ENCODE measurements at places on chromosomes 16 and 17.

- no peak for DNase-seq
These were observed 16.5 kb downstream of the CD300LB start for GRCh38 chr17:74514632-74515334.

- DNase-seq: no peak
These were observed 48.7 kb downstream of the MRPS23 start for GRCh38 chr17:57801044-57801711.

DNA sequence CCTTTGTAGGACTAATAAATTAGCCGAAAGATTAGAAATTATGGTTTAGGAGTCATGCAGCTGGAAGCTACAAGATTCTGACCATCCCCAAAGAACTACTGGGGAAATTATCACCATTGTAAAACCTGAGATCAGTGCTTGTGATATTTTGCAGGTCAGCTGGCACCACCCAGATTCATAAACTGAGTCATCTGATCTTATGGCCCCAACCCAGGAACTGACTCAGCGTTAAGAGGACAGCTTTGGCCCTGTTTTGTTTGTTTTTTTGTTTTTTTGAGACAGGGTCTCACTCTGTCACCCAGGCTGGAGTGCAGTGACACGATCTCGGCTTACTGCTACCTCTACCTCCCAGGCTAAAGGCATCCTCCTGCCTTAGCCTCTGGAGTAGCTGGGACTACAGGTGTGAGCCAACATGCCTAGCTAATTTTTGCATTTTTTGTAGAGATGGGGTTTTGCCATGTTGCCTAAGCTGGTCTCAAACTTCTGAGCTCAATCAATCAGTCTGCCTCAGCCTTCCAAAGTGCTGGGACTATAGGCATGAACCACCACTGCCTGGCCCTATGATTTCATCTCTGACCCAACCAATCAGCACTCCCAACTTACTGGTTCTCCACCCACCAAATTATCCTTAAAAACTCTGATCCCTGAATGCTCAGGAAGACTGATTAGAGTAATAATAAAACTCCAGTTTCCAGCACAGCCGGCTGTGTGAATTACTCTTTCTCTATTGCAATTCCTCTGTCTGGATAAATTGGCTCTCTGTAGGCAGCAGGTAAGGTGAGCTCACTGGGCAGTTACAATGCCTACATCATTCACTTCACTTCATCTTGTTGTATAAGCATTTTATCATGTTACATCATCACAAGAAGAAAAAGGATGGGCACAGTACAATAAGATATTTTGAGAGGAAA lies 79.4 kb upstream of the KSR1 start:
- no peak for DNase-seq

GRCh38 chr17:58284613-58285421 lies 4.1 kb upstream of the MPO start:
- no peak for DNase-seq

GRCh38 chr17:45224671-45225050 lies 3.0 kb downstream of the FMNL1 start:
- no peak for DNase-seq

GRCh38 chr17:69424287-69425041 lies 10.0 kb downstream of the MAP2K6 start:
- DNase-seq: no peak

DNA sequence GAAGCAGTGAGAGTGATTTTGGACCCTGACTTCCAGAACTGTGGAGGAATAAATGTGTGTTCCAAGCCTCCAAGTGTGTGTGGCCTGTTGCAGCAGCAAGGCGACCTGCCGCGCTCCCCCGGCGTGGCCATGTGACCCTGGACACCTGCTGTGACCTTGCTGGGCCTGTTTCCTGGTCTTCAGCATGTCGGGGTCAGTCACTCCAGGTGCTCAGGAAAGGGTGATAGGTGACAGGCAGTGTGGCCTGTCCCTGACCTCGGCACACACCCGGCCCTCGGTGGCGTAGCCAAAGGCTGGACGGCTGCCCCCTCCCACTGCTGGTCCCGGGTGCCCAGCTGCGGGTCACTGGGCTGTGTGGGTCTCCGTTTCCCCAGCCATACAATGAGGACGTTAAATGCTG lies 31.8 kb upstream of the ZNF469 start:
- DNase-seq: no peak

DNA sequence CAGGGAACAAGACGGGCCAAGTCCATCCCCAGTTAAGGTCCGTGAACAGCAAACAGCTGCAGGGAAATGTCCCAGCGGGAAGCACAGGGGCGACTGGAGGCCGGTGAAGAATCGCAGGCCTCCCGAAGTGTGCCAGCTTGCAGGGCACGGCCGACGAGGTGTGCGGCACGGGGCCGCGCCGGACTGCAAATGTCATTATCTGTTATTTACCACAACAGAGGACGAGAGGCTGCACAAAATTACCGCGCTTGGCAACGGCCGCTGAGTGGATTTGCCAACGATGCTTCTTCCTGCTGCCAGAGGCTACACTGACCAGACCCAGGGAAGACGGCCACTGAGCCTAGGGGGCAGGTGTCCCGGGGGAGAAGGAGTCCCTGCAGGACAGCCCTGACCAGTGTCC lies 53.1 kb downstream of the RPH3AL start:
- DNase-seq: no peak

DNA sequence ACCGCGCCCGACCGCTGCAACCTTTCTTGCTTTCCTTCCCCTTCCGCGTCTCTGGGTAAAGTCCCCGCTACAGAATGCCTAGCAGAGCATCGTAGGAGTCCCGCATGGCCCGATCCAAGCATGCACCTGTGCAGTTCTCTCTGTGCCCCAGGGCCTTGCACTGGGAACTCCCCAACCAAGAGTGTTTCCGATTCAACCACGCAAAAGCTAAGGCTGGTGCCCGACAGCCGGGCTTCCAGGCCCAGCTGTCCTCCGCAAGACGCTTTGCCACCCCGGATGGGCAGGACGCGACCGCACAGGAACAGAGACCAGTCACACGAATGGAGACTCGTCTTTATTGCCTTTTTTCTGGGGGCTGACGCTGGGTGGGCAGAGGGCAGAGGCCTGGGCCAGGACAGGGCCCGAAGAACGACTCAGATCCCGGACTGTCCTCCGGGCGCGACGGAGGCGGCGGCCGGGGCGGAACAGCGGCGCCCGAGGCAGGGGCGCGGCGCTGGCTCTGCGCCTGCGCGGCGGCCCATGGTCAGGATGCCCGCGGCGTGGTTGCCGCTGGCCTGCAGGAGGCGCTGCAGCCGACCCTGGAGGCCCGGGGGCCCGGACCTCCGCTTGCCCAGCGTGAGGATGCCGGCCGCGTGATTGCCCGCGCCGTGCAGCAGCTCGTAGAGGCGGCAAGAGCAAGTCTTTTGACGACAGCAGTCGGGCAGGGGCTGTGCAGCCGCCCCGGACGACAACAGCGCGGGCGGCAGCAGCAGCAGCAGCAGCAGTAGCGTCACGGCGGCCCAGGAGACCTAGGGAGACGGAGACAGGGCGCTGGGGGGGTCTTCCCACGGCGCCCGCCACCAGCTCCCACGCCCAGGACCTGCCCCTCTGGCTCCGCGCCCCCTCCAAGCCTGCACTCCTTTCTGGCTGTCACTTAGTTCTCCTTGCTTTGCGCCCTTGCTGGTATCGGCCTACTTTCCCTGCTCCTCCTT lies 1.2 kb downstream of the HCRT start:
- no peak for DNase-seq

DNA sequence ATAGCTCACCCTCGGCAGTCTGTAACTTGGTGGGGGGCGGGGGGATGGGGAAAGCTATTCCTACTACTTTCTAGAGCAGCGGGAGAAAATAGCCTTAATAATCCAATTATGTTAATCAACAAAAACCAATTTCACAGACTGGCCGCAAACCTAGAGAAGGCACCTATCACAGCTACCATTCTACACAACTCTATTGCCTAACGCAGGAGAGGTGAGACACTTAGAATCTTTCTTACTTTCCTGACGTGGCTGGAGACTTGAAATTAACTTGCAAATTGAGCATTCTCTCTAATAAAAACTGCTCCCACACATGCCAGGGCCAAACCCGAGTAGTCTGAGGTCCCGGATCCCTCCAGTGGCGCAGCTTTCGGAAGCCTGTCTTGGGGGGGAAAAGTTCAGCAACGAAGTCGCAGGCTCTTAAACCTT lies 794 bp downstream of the SMG6 start:
- DNase-seq: no peak

GRCh38 chr17:62675260-62675659 lies 47.8 kb downstream of the MRC2 start:
- DNase-seq: no peak

GRCh38 chr17:14923981-14924380 lies 341.1 kb downstream of the PMP22 start:
- no peak for DNase-seq

GRCh38 chr17:21512307-21513011 lies 136.3 kb downstream of the KCNJ12 start:
- no peak for DNase-seq

GRCh38 chr17:40075201-40075941 lies 12.6 kb downstream of the THRA start:
- peak; percentile 60 for DNase-seq

- no peak for DNase-seq
These were observed 841 bp downstream of the C16orf89 start for GRCh38 chr16:5064915-5065314.

- no peak for DNase-seq
These were observed 104.3 kb downstream of the N4BP1 start for GRCh38 chr16:48505705-48506104.

DNA sequence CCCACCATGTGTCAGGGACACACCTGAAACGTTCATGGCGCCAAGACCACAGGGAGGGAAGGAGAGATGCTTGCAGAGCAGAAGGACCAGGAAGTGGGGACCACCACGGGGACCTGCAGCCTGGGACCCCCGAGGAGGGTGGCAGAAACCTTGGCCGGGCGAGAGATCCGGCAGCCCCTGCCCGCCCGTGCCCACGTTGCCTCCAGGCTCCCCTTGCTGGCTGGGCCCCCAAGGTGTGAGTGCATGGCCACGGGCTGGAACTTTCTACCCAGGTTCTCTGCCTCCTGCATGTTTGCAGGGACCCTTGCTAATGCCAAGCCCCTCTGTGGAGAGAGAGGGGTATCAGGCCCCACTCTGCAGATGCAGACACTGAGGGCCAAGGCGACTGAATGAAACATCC lies 50.4 kb downstream of the USP22 start:
- DNase-seq: no peak

DNA sequence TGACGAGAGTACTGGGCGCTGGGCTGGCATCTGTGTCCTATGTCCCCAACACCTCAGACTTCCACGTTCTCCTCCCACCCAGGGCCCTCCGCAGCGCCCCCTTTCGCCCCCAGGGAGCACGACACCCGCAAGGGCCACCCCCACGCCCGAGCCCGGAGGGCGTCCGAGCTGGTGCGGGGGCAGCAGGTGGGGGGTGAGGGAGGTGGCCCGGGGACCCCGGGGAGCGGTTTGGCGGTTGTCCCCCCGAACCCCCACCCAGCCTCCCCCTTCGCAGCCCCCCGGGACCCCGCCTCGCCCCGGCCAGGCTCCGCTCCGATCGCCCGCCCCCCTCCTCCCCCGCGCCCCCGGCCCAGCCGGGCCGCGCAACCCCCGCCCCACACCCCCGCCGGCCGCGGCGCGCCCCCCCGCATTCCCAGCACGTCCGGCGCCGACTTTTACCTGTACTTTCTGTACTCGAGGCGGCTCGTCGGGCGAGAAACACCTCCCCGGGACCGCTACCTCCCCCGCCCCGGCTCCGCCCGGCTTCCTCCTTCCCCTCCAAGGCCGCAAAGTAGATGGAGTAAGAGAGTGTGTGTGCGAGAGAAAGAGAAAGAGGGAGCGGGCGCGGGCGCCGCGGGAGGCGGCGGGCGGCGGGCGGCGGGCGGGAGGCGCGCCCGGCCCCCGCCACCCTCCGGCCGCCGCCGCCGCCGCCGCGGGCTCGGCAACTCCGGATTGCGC lies 901 bp downstream of the CDYL2 start:
- no peak for DNase-seq

- no peak for DNase-seq
These were observed 1.1 kb upstream of the FASN start for GRCh38 chr17:82098939-82099763.

GRCh38 chr17:74212209-74212912 lies 1.0 kb upstream of the TTYH2 start:
- no peak for DNase-seq

GRCh38 chr16:1938316-1938715 lies 4.7 kb downstream of the MSRB1 start:
- no peak for DNase-seq

DNA sequence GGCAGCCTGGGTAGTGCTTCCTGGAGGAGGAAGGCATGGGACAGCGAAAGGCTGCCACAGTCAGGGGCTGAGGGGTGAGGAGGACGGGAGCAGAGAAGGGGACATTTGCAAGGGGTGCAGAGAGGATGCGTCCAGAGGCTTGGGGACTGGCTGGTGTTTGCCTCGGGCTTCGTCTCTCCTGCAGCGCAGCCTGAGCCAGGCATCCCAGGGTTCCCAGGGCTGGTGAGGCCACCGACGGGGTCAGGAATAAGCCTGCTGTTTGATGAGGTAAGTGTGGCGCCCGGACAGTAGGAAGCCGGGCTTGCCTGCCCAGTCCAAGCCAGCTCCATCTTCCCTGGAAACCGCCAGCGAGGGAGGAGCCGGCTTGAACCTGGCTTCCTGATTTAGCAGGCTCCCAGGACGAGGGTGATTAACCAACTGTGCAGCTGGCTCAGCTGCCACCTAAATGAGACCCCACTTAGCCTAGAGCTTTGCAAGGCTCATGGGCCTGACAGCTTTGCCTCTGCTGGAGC lies 47.8 kb downstream of the PITPNM3 start:
- no peak for DNase-seq

GRCh38 chr16:13070268-13070667 lies 168.9 kb downstream of the SHISA9 start:
- no peak for DNase-seq

- DNase-seq: peak; percentile 51
These were observed 88.0 kb upstream of the RPRML start for GRCh38 chr17:47066841-47067682.

Measured in NCI-H1417 treated with DMSO at 0.1 percent for 48 hours (cell line).